CD4-positive, alpha-beta T cell treated with Interleukin-17A for 1 hour (primary cell): ENCODE measurements at places on chromosomes 3 and 15.

DNA sequence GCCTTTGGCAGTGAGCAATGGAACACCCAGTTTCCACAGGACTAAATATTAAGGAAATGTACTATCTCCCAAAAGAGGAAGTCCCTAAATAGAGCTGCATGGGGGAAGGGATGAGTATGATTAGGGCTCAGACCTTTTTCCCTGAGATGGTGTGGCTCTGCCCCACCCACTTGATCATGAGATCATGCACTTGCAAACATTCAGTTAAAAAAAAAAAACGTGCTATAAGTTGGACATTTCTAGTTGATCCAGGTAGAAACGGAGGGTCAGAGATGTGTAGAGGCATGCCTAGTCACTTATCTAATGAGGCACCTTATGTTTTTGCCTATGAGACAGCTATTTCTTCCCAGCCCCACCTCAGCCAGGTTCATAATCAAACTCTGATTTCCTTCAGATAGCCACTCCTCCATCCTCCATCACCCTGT, 24.5 kb upstream of the SSR3 start:
- no peak for DNase-seq

GRCh38 chr3:6921066-6921465, 60.2 kb downstream of the GRM7 start:
- no peak for DNase-seq

DNA sequence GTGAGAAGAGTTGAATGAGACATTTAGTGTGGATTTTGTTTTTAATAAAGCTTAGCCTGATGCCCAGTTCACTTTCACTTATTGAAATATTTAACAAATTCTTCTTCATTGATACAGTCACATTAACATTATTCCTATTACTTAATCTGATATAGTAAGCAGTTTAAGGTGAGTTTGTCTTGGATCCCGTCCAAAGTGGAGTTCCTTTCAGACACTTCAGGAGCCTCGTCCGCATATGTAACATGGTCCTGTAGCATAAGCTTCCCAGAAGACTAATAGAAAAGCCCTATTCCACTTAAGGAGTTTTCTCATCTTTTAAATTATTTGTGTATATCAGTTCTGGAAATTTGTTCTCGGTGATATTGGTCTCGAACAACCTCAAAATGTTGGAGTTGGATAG, 39.7 kb upstream of the MLF1 start:
- DNase-seq = no peak

GRCh38 chr15:53841651-53842050, 82.2 kb upstream of the WDR72 start:
- no peak for DNase-seq

DNA sequence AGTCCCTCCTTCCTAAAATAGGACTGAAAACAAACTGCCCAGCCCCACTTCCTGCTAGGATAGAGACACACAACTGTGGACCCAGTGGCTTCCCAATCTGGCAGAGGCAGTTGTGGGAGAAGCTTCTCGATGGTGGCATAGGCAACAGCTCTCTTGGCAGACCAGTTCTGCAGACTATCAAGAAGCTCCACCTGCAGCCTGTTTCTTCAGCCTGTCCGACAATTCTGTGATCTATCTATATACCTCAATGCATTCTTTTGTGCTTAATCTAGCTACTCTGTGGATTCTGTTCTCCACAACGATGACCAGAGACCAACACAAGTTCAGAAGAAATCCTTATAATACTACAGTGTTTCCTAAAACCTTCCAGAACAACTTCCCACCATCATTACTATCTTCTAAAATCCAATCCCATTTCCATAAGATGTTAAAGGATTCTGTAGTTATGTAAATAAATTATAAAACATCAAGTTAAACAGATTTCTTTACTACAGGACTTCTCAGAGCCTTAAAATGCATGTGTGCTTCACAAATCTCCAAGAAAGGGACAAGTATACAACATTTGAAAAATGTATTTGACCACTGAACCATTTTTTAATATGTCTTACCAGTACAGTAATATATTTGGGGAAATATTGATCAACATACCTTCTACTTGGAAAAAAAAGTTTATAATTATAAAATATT, 57.7 kb downstream of the IGF2BP2 start:
- no peak for DNase-seq

DNA sequence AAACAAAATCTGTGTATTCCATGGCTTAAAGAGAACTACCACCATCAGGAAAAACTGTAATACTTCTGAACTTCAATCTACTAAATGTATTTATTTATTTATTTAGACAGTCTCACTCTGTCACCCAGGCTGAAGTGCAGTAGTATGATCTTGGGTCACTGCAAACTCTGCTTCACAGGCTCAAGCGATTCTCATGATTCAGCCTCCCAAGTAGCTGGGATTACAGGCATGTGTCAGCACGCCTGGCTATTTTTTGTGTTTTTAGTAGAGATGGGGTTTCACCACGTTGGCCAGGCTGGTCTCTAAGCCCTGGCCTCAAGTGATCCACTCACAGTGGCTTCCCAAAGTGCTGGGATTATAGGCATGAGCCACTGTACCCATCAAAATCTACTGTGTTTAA, 202.3 kb upstream of the POU1F1 start:
- DNase-seq = no peak

DNA sequence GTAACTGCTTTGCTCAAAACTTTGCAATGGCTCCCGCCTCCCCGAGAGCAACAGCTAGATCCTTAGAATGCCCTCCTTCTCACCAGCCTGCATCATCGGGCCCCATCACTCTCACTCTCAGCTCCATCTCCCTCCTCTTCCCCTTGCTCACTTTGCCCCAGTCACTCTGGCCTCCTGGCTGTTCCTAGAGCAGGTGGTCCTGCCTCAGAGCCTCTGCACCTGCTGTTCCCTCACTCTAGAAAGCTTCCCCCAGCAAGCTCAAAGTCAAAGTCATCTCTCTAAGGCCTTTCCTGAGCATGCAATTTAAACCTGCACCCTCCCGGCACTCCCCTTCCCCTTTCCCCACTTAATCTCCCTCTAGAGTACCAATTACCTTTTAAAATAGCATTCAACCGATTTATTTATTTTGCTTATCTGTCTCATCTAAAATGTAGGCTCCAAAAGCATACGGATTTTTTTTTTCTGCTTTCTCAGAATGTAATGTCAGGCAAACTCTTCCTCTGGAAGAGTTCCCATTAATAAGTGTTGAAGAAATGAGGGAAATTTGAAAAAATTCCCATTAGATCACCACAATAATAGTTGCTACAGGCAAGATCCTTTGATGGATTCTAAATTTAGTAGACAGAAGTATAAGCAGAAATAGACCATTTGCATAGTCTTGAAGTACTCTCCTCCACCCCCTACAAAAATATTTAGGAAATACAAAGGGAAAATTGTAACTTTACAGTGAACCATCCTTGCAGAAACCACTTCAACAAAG, 15.9 kb upstream of the HES1 start:
- DNase-seq = no peak

DNA sequence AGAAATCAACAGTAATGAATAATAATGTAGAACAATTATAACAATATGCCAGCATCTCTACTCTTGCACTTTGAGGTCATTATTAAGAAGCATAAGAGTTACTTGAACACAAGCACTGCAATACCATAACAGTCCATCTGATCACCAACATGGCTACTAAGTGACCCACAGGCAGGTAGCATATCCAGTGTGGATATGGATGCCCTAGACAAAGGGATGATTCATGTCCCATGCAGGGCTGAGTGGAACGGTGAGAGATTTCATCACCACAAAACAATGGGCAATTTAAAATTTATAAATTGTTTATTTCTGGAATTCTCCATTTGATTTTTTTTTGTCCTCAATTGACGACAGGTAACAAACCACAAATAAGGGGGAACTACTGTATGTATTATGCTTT, 107.7 kb upstream of the TSC22D2 start:
- no peak for DNase-seq

DNA sequence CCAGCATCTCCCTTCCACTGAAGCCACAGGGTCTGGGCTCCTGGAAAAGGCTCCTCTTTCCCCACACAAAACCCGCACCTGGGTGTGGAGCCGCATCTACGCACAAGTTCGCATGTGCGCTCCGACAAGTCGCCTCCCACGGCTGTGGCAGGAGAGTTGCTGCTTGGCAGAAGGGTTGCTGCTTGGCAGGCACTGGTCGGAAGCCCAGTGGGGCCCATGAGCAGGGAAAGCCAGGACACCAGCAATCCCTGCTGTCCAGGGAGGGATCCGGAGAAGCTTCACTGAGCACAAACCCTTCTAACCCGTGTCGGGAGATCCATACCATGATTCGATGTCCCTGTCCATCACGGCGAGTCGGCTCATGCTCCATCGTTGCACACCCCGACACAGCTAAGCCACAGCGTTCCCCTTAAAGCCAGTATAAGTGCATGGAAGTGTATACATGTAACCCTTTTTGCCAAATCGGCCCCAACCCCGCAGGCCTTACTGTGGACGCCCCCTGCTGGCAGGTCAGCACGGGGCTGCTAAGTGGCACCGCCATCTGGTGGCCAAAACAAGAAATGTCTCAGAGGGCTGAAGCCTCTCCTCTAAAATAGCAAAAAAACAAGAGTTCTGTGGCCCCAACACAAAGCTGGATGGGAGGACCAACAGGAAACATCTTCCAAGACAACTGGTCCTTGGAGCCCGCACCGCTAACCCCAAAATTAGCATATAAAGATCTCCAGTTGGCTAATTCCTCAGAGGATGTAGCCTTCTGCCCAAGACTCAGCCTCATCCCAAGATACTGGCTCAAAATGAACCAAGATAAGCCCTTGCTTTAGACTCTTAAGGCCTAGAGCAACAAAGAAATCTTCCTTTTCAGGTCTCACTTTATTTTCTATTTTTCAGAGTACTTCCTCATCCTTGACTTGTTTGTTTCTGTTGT, 8.3 kb downstream of the ANKRD63 start:
- peak; percentile 90 for DNase-seq

GRCh38 chr3:157300981-157301663, 135.5 kb upstream of the PTX3 start:
- DNase-seq = no peak

DNA sequence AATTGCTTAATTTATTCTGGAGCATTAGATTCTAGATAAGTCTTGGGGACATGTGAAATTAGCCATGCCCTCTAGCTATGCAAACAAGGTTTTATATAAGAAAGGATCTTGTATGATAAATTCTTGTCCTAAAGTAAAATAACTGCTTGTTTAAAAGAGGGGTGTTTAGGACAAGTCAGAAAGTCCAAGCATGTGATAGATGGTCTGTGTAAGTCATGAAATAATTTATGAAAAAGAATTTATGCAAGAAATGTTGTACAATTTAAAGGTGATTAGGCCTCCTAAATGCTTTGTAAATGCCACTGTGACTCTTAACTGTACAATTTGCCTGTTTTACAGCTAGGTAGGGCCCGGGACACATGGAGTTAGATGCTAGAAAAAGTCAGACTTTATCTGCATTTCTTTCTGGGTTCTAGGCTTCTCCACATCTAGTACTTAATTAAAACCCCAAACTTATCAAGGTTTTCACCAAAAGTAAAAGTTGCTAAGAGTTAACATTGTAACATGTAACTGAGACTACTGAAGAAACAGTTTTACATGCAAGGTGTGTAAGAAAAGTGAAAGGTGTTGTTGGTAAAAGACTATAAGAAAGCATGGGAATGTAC, 13.2 kb downstream of the LINS1 start:
- no peak for DNase-seq

GRCh38 chr3:32140943-32141342, 34.5 kb downstream of the GPD1L start:
- no peak for DNase-seq

DNA sequence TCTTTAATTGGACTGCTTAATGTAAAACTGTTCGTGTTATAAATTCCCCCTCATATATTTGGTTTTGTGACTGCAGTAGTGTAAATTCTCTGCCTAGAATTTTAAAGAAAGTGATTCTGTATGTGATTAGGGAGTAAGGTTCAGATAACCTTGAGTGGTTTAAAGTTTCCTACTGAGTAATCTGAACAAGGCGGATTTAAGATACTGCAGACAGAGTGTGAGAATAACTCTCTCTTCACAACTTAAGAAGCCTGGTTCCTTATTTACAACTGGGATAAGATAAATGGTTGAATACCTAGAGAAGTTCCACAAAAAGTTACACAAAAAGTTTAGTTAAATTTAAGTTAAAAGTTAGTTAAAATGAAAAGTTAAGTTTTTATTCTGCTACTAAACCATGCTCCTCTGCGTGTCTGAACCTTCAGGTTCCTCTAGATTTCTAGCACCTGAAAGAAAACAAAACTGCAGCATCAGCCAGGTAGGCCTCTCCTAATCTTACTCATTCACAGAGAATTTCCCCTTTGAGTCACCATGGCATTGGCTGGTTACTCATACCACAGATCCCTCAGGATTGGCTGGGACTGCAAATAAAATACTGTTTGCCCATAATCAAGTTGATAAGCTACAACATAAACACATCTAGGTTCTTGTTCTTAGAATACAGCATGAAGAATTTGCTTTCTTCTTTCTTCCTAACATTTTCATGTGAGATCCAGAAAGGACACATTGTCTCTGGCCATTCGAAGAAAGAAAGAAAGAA, at the start of gene ARL14:
TSS of gene ARL14 (plus strand) at position 614 of the 757 bp plus-strand sequence. CDS start 187 bp downstream, outside the sequence.
- DNase-seq = no peak

DNA sequence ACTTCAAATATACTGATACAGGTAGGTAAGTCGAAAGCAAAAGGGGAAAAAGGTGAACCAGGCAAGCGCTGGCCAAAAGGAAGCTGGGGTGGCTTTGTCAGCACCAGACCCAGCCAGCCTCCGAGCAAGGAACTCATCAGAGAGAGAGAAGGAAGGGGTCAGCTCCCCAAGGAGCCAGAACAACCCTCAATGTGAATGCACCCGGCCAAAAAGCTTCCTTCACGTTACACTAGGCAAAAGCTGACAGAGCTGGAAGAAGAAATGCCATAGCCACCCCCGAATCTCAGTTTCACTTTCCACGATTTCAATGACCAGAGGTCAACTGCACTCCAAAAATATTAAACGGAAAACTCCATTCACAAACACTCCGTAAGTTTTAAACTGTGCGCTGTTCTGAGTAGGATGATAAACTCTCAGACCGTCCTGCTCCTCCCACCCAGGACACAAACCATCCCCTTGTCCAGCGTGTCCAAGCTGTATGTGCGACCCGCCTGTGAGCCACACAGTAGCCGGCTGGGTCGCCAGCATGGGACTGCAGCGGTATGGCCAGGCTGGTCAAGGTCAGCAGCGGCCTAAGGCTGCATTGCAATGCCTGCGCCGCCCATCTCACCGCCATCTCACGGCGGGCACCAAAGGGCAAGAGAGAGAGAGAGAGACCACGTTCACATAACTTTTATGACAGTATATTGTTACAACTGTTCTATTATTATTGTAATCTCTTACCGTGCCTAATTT, 29.7 kb downstream of the CYFIP1 start:
- DNase-seq = no peak

- no peak for DNase-seq
These were observed 81.2 kb downstream of the ANO10 start for GRCh38 chr3:43540624-43541023.

DNA sequence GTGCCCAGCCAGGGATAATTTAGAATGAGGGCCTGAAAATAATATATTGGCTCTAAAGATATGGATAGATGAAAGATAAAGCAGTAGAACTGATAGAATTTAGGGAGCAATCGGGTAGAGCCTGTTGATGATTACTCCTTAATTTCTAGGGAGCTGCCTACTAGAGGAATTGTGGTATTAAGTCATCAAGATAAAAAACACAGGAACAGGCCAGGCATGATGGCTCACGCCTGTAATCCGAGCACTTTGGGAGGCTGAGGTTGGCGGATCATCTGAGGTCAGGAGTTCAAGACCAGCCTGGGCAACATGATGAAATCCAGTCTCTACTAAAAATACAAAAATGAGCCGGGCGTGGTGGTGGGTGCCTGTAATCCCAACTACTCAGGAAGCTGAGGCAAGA, 130.4 kb downstream of the PCCB start:
- DNase-seq = no peak
